ENCODE measurements at places on chromosomes 7 and 10. TPM values are rescaled to one million over a fixed set of nuclear protein-coding genes. Genes with fewer than 3 reads are reported as not detected.

GRCh38 chr10:49397036-49397999 is 1.4 kb upstream of the DRGX start:
- H3K27me3 ChIP-seq = peaks cover 76% of the 10 kb centered on the region
- H3K27ac ChIP-seq = no peak overlapping the region

DNA sequence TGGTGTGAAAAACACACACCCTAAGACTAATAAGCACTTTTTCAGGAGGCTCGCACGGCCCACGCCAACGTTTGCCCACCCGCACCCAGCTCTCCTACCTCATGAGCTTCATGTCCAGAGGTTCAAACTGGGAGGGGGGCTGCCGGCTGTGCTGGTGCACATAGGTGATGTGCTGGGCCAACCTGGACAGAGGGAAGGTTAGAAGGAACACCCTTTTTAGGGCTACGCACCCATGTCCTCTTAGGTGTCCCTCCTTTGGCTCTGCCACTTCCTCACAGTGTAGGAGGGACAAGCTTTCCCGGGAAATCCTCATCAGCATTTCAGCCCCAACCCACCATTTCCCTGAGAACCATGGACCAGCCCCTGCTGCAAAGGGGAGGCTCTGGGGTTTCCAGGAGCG is 5.9 kb downstream of the MCM7 start:
- no peak overlapping the region for H3K27ac ChIP-seq
- peaks cover 83% of the 10 kb centered on the region for H3K36me3 ChIP-seq
- peaks cover 41% of the 10 kb centered on the region for H3K4me1 ChIP-seq
- no peaks in the 10 kb centered on the region for H3K27me3 ChIP-seq
- no peak for DNase-seq

GRCh38 chr10:74650613-74651012 is 175.8 kb upstream of the KAT6B start:
- no peak for DNase-seq
- H3K36me3 ChIP-seq = no peaks in the 10 kb centered on the region
- no peak overlapping the region for H3K4me3 ChIP-seq
- H3K27ac ChIP-seq = no peak overlapping the region

DNA sequence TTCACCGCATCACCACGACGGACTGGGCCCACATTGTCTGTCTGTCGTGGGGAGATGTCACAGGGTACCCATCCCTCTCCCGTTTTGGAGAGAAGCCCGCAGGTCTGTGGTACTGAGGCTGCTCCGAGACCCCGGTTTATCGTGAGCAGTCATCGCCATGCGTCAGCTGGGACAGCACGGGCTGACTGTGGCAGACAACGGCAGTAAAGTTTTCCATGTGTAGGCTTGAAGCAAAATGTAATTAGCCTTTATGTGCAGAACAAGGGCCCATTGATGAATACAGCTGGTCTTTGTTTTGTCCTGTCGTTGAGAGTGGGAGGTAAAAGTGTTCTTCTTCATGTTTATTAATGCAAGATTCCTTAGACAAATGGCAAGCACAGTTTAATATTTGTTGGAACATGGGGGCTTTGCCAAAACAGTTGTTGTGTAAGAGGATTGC is 167.4 kb upstream of the SH2B2 start:
- peaks cover 8% of the 10 kb centered on the region for H3K36me3 ChIP-seq
- H3K4me1 ChIP-seq = peaks cover 28% of the 10 kb centered on the region
- peak overlapping the region; percentile 10 for H3K27ac ChIP-seq
- H3K27me3 ChIP-seq = no peaks in the 10 kb centered on the region
- H3K4me3 ChIP-seq = no peak overlapping the region
- DNase-seq = peak; percentile 16

GRCh38 chr7:19610194-19610943 is 98.5 kb downstream of the POLR1F start:
- DNase-seq = no peak
- no peak overlapping the region for H3K4me3 ChIP-seq
- no peak overlapping the region for H3K27ac ChIP-seq
- no peaks in the 10 kb centered on the region for H3K4me1 ChIP-seq
- no peaks in the 10 kb centered on the region for H3K36me3 ChIP-seq

DNA sequence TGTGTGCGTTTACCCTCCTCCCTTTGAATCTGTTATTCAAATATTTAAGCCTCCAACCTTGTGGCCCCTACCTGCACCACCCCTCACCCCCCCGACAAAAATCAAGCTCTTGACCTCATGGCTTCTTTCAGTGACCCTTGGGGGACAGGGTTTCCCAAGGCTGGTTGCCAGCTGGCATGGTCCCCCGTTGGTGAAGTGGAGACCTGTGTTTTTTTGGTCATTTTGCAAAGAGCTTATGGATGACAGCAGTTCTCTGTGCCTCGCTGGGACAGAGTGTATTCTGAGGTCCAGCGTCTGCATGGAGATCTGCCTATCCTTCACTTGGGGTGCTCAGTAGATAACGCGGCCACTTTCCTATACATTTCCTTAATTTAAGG is 111.0 kb downstream of the TCF7L2 start:
- H3K4me3 ChIP-seq = no peak overlapping the region
- no peaks in the 10 kb centered on the region for H3K27me3 ChIP-seq
- DNase-seq = no peak
- H3K36me3 ChIP-seq = no peaks in the 10 kb centered on the region

DNA sequence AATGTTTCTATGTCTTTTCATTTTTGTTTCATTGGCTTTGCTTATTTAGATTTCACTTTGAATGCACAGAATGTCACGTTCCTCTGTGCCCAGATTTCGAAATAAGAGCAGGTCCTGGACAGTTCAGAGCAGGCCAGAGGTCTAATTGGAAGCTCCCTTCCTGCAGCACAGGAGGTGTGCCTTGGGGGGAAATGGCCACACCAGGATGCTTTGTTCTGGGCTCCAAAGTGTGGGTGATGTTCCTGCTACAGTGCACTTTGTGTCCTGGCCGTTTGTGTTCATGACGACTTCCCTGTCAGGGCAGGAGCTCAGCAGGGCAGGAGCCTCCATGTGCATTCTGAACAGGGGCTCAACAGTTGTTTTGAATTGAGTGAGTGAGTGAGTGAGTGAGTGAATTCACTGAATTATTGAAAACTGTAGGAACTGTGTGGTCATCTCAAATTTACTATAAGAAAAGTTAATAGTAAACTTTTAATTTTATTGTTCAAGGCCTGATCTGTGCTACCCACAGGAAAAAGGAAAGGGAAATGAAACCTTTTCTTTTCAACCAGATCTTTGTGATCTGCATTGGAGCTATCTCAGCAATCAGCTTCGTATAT is 109.5 kb upstream of the GJD4 start:
- no peaks in the 10 kb centered on the region for H3K27me3 ChIP-seq
- DNase-seq = no peak
- H3K36me3 ChIP-seq = peaks cover 2% of the 10 kb centered on the region
- no peak overlapping the region for H3K27ac ChIP-seq
- peaks cover 9% of the 10 kb centered on the region for H3K4me1 ChIP-seq

DNA sequence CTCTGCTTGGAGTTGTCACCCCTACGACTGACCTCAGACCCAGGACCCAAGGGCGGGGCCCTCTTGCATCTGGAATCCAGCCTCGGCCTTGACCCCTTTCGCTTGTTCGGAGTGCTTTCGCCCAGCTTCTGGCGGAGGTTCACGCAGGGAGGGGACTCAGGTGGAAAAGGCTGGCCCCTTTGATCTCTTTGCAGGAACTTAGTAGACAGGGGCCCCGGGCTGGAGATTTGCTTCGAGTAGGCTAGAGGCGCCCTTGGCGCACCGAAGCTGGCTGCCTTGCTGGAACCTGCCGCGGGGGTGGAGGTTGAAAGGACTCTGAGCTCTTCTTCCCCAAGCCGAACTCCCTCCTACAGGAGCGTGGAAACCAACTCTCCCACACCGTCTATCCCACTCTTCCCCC is 255.1 kb downstream of the OTUD1 start:
- no peak overlapping the region for H3K4me3 ChIP-seq
- H3K27ac ChIP-seq = no peak overlapping the region
- H3K36me3 ChIP-seq = no peaks in the 10 kb centered on the region
- peaks cover 29% of the 10 kb centered on the region for H3K27me3 ChIP-seq
- no peak for DNase-seq

GRCh38 chr10:86204421-86205305 is 161.9 kb downstream of the GRID1 start:
- H3K4me1 ChIP-seq = no peaks in the 10 kb centered on the region
- H3K36me3 ChIP-seq = no peaks in the 10 kb centered on the region
- DNase-seq = no peak
- no peak overlapping the region for H3K27ac ChIP-seq

DNA sequence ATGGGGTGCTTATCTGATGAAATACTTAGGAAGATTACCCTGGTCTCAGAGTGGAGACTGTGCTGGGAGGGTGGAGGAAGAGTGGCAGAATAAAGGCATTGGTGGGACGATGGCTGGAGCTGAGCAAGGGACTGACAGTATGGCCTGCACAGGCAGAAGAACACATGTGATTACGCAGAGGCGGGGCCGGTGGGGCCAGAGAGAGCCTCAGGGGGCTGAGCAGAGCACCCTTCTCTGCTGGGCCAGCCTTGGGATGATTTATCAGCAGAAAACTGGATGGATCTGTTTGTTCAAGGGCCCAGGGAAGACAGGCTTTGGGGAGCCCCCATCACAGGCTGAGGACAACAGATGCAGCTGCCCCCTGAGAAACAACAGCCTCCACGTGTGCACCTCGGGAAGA is 272.1 kb downstream of the SDK1 start:
- no peaks in the 10 kb centered on the region for H3K27me3 ChIP-seq
- no peaks in the 10 kb centered on the region for H3K4me1 ChIP-seq
- no peak overlapping the region for H3K27ac ChIP-seq
- no peak overlapping the region for H3K4me3 ChIP-seq

DNA sequence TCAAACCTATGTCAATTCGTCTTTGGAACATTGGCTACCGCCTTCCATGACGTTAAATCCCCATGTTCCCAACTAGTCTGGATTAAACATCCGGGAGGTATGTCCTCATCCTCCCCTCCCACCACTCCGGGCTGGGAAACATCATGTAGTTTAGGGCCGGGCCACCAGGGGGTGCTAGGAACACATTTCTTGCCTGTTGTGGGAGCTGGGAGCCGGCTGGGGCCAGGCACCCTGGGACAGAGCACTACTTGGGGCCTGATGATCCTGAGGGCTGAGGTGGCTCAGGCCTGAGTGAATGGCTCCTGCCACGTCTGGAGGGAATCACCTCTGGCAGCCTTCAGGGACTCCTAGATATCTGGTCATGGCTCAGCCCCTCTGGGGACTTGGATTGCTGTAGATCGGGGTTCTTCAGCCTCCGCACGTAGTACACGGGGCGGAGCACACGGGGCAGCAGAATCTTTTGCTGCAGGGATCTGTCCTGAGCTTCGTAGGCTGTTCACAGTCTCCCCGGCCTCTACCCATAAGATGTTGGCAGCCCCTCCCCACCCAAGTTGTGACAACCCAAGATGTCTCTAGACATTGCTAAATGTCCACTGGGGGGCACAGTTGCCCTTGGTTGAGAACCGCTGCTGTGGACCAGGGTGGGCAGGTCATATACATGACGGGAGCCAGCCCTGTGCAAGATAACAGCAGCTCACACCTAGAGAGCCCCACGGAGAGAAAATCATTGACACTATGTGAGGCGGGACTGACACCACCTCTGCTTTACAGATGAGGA is 141.2 kb upstream of the ZNF716 start:
- H3K36me3 ChIP-seq = no peaks in the 10 kb centered on the region
- no peak for DNase-seq
- no peak overlapping the region for H3K27ac ChIP-seq

GRCh38 chr10:6072215-6072934 is 10.2 kb upstream of the IL2RA start:
- no peak overlapping the region for H3K4me3 ChIP-seq
- H3K27ac ChIP-seq = no peak overlapping the region
- DNase-seq = no peak
- H3K36me3 ChIP-seq = no peaks in the 10 kb centered on the region

GRCh38 chr10:84987039-84987438 is 658.6 kb downstream of the CCSER2 start:
- no peak overlapping the region for H3K27ac ChIP-seq
- DNase-seq = no peak
- H3K27me3 ChIP-seq = no peaks in the 10 kb centered on the region
- H3K4me3 ChIP-seq = no peak overlapping the region
- H3K36me3 ChIP-seq = no peaks in the 10 kb centered on the region

- H3K4me1 ChIP-seq = no peaks in the 10 kb centered on the region
- peaks cover 2% of the 10 kb centered on the region for H3K27me3 ChIP-seq
- no peak overlapping the region for H3K27ac ChIP-seq
- no peak overlapping the region for H3K4me3 ChIP-seq
- peak; percentile 36 for DNase-seq
- H3K36me3 ChIP-seq = no peaks in the 10 kb centered on the region
These were observed 123.0 kb downstream of the CXCL12 start for GRCh38 chr10:44261710-44262455.

DNA sequence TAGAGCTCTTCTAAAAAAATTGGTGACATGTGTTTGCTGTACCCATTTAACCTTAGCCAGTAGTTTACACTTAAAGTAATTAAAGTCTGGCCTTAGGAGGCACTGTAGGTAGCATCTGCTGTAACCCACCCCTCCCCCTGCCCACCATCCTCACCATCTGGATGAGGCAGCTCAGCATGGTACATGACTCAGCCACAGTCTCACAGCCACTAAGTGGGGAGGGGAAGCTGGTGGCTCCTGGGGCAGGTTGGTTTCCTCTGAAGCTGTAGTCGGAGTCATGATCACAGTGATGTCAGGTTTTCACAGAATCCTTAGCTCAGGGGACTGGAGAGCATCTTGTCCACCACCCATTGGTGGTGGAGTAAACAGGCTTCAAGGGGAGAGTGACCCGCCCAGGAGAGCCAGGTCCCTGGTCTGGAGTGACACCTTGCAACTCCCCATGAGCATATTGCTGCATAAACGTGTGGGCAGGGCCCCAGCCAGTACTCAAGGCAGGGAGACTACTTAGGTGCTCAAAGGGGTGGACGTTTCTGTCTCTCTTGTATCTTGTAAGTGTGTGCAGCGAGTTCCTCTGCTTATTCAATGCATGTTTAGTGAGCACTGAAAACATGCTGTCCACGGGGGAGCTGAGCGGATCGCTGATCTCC is 125.9 kb downstream of the GRK5 start:
- no peaks in the 10 kb centered on the region for H3K36me3 ChIP-seq
- no peaks in the 10 kb centered on the region for H3K27me3 ChIP-seq
- peaks cover 20% of the 10 kb centered on the region for H3K4me1 ChIP-seq
- H3K27ac ChIP-seq = no peak overlapping the region

GRCh38 chr7:84248267-84248666 is 53.7 kb upstream of the SEMA3A start:
- no peak overlapping the region for H3K4me3 ChIP-seq
- no peaks in the 10 kb centered on the region for H3K36me3 ChIP-seq
- H3K4me1 ChIP-seq = peaks cover 20% of the 10 kb centered on the region
- H3K27ac ChIP-seq = no peak overlapping the region

- no peak overlapping the region for H3K4me3 ChIP-seq
- H3K36me3 ChIP-seq = no peaks in the 10 kb centered on the region
- no peaks in the 10 kb centered on the region for H3K4me1 ChIP-seq
- no peak for DNase-seq
- H3K27ac ChIP-seq = no peak overlapping the region
These were observed 545.9 kb downstream of the GFRA1 start for GRCh38 chr10:115727129-115727528.

GRCh38 chr10:132311338-132311939 is 3.7 kb upstream of the STK32C start:
- H3K27ac ChIP-seq = no peak overlapping the region
- no peaks in the 10 kb centered on the region for H3K36me3 ChIP-seq
- peaks cover 3% of the 10 kb centered on the region for H3K27me3 ChIP-seq

The TMEM106B gene
- total RNA-seq = 42.8 TPM

The C7orf33 gene
- total RNA-seq = not detected

The CWF19L1 gene
- 23.2 TPM for total RNA-seq

The CDH23 gene
- not detected for total RNA-seq

The PDCD11 gene
- 62.3 TPM for total RNA-seq

The METTL27 gene
- total RNA-seq = 2.1 TPM

The SLC26A5 gene
- not detected for total RNA-seq

The PLXNA4 gene
- total RNA-seq = 3.3 TPM
